ENCODE measurements at places on chromosomes 1 and 21.

DNA sequence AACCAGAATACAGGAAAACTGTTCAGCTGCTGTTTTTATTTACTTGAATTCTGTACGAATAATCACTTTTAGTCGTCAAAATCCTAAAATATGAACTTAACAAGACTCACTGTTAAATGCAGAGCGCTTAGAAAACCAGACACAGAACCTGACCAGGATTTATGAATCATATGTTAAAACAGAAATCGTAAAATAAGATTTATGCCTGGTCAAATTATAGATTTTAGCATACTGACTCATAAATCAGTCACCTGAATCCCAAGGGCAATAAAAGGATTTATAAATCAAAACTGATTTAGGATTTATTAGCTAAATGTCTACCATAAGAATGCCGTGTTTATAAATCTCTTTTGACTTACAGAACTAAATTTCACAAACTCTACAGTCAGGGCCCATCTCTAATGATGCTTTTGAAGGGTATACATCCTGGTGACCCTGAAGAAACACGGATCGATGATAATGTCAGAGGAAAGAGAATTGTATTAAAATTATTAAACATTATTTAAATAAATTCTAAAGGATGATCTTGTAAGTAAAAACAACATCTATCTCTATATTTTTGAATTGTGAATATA, 28.8 kb downstream of the CYYR1 start:
- no peak for DNase-seq

- no peak for DNase-seq
Observed at GRCh38 chr1:116677474-116678062, 10.0 kb upstream of the IGSF3 start.

GRCh38 chr1:27912429-27912828, 22.4 kb upstream of the SMPDL3B start:
- DNase-seq, result no peak

- DNase-seq, result no peak
Observed at GRCh38 chr1:43802356-43802980, 95.1 kb downstream of the ST3GAL3 start.

- no peak for DNase-seq
Observed at GRCh38 chr1:209704584-209704983, at the start of gene HSD11B1. TSS of gene HSD11B1 (plus strand) at chr1:209704846. CDS start at chr1:209704943, 97 bp downstream.

GRCh38 chr1:234568345-234568744, 41.6 kb downstream of the IRF2BP2 start:
- no peak for DNase-seq

DNA sequence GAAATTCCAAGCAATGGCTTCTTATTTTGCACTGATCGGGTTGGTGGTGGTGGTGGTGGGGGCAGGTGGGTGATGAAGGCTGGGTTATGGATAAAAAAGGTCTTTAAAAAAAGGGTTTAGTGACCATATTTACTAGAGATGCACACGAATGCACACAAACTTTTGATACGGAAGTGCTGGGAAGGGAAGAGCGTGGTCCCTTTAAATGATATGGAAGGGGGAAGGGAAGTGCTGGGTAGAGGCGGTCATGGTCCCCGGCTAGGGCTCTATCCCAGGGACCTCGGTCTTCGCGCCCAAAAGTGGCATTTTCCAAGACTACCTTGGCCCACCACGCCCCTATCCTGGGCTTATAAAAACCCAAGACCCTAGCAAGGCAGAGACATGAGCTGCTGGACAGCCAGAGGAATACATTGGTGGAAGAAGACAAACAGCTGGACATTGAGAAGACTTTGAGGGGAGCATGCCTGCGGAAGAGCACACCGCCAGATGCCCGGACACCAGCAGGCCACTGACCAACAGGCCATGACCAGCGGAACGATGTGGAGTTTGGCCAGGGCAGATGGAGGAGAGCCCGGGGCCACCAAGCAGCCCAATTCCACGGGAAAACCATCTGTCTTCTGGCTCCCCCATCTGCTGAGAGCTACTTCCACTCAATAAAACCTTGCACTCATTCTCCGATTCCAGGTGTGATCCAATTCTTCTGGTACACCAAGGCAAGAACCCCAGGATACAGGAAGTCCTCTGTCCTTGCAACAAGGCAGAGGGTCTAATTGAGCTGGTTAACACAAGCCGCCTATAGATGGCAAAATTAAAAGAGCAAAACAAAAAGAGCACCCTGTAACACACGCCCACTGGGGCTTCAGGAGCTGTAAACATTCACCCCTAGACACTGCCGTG, 1720.2 kb downstream of the MRPL39 start:
- DNase-seq, result no peak

DNA sequence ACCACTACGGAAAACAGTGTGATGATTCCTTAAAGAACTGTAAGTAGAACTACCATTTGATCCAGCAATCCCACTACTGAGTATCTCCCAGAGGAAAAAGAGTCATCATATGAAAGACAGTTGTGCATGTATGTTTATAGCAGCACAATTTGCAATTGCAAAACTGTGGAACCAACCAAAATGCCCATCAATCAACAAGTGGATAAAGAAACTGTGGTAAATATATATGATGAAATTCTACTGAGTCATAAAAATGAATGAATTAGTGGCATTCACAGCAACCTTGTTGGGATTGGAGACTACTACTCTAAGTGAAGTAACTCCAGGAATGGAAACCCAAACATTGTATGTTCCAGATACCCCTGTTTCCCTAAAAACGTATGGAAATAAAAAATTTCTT, 337.0 kb upstream of the PTBP2 start:
- no peak for DNase-seq

GRCh38 chr1:205436776-205437410, 15.0 kb upstream of the LEMD1 start:
- DNase-seq, result no peak

DNA sequence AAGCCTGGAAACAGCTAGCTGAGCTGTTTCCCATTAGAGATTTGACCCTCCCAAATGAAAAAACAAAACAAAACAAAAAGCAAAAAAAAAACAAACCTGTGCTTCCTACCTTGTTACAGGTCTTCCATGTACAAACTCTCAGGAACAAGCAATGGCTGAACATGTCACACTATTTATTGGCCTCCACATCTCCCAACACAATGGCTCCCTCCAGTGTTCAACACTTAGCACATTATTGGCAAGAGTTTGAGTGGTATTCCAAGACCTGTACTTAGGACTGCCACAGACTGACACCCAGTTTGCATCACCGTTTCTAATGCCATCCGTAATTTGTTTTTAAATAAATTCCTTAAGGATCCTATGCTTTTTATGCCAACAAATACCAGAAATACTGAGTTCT, 195.0 kb upstream of the OLFM3 start:
- no peak for DNase-seq

GRCh38 chr1:31422505-31423319, 9.7 kb downstream of the SERINC2 start:
- DNase-seq, result peak; percentile 36

DNA sequence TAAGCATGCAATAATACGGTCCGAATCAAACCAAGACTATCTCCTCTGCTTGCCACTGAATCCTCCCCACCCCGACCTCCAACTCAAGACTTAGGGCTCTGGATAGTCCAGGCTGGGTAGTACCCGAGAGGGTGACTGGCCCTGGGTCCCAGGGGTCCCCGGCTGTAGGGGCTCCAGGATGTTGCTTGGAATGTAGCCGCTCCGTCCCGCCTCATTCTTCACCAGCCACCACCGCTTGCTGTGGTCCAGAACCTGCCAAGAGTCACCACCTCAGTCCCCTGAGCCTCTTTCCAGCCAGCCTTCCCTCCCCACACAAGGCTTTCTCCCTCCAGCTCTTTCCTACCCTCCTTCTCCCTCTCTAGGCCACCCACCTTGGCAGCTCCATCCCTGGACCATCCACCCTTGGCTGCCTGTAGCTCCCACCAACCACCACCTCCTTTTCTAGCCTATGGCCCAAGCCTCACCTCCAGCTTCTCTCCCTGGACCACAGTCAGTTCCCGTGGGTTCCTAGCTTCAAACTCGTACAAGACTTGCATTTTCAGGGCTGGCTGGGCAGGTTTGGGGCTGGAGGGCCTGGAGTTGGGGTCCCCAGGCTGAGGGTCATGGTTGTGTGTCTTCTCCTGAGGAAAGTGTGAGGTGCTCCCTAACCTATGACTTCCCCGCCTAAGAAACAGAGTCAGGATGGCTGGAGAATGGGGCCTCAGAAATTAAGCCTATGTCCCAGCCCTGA, 10.9 kb upstream of the GSTM3 start:
- DNase-seq, result no peak

- DNase-seq, result no peak
Observed at GRCh38 chr1:159678939-159679338, 35.5 kb downstream of the CRP start.

- DNase-seq, result no peak
Observed at GRCh38 chr1:45381243-45381642, 41.0 kb upstream of the MUTYH start.

- DNase-seq, result no peak
Observed at GRCh38 chr1:195637539-195637938, 970.7 kb downstream of the KCNT2 start.

- DNase-seq, result peak; percentile 70
Observed at GRCh38 chr1:172662464-172663109, 3.7 kb downstream of the FASLG start.

GRCh38 chr1:209202830-209203532, 380.5 kb upstream of the CAMK1G start:
- no peak for DNase-seq

GRCh38 chr1:202592146-202592545, 118.1 kb downstream of the SYT2 start:
- DNase-seq, result no peak

DNA sequence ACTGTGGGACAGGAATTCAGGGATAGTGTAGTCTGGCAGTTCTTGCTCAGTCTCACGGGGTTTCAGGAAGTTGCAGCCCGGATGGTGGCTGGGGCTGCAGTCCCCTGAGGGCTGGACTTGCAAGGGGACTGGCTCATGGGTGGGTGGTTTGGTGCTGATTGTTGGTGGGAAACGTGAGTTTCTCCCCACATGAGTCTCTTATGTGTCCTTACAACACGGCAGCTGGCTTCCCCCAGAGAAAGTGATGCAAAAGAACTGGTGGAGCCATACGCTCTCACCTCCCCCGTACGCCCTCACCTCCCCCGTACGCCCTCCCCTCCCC, 64.9 kb downstream of the EVA1C start:
- DNase-seq, result no peak

DNA sequence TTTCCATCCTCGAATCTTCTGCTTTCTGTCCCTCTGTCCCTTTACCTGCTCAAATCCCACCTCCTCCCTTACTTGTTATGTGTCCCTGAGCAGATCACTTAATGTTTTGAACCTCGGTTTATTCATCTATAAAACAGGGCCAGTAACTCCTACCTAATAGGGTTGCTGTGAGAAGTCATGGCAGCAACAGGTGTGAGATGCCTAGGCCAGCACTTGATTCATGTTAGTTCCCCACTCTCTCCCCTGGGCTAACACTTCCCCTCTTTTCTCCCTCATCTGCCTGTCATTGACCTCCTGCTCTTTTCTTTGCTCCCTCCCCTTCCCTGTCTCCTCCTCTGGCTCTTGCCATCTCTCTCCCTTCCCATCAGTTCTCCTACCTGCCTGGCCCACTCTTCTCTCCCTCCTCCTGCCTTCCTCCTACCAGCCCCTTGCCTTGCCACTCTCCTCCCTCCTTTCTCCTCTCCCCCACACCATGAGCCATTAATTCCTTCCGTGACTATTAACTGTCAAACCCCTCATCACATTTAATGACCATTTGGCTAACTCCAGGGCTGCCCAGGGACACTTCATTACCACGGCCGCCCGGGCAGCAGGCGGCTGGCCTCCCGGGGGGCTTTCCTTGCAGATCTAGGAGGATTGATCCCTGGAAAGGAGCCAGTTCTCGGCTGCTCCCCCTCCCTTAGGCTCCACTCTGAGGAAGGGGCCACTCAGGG, 90.6 kb upstream of the CD1D start:
- DNase-seq, result no peak

DNA sequence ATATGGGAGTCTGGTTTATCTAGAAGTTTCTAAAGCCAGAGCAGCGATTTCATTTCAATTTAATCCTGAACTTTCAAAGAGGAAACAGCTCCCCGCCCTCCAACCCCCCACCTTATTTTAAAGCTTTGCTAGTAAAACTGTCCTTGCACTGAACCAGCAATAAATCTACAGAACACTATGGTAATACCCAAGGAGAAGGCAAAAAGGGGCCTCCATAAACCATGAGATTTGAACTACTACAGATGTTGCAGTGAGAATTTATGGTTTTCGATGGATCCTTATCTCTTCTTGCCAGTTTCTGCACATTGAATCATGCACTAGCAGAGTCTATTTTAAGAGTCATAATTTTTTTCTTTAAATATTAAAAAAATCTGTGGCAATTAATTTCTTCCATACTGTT, 64.8 kb upstream of the BEND5 start:
- DNase-seq, result no peak

DNA sequence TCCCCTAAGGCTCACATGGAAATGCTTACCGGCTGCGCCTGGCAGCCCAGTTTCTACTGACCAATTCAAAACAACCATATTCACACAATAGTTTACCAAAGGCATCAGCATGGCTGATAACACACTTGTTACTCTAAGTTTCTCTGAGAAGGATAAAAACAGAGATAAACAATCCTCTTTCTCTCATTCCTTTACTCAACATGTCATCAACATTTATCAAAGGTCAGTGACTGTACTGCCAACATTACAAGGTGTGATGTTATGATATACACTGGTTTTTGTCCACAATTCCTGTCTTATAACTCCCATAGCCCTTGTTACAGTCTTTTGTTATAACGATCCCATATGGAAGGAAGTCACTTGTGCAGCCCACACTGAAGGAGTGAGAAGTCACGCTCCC, 33.6 kb downstream of the COA6 start:
- no peak for DNase-seq

GRCh38 chr1:52706941-52707926, 9.1 kb upstream of the COA7 start:
- no peak for DNase-seq

- DNase-seq, result no peak
Observed at GRCh38 chr1:169514566-169515270, 29.0 kb upstream of the SLC19A2 start.

GRCh38 chr1:47324682-47325081, 8.9 kb upstream of the CMPK1 start:
- no peak for DNase-seq

- DNase-seq, result no peak
Observed at GRCh38 chr21:42852925-42853570, 26.3 kb downstream of the WDR4 start.

DNA sequence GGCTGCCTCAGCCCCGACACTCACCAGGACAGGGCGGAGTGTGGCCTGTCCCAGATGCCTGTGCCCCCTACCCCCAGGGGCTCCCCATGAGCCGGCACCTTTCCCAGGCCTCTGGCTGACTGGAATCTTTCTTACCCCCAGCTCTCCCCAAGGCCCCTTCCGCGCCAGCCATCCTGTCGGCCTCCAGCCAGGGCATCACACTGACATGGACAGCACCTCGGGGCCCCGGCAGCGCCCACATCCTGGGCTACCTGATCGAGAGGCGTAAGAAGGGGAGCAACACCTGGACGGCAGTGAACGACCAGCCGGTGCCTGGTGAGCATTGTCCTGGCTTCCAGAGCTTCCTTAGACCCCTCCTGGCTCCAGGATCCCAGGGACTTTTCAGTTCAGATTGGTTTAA, 26.5 kb downstream of the IGFN1 start:
- DNase-seq, result no peak

DNA sequence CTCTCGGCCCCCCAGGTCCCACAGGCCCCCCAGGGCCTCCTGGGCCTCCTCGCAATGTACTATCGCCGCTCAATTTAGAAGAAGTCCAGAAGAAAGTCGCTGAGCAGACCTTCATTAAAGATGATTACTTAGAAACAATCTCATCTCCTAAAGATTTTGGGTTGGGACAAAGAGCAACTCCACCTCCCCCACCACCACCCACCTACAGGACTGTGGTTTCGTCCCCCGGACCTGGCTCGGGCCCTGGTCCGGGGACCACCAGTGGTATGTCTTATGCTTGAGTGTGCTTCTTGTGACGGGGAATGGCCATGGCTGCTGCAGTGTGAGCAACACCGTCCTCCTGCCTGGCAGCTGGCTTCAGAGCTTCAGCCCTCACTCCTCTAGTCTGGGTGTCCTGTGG, 70.2 kb upstream of the DYNLT5 start:
- no peak for DNase-seq
